ENCODE measurements at places on chromosomes 6 and 20.
A peak's percentile ranks its signal among the peaks of the same experiment; 100 is the strongest.

DNA sequence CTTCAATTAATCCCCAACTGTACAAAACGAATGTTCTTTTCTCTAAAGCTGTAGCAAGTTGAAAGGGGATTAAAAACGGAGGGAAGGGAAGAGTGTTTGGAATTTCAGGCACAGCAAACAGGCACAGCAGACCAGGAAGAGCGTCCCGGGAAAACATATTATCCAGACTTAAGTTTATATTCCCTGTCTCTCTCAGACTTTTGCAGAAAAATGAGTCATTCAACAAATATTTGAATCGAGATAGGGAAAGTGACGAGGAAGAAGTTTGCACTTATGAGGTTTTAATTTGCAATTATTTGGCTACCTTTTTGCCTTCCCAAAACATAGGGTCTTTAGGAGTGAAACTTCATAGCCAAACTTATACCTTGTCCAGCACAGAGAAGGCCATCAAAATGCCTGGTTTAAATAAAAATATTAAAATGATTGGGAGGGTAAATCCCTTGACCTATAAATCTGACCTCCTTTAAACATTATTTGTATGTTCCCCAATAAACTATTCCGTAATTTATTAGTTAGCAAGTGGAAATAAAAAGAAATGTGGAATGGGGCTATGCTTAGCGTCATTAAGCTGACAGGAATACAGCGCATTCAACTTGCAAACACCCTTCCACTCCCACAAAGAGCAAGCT lies 16.0 kb downstream of the HFE start:
- no peak for DNase-seq

GRCh38 chr6:7671076-7671475 lies 54.8 kb upstream of the BMP6 start:
- DNase-seq, result no peak

- DNase-seq, result no peak
Measured at GRCh38 chr6:43708860-43709653, 21.5 kb upstream of the MRPS18A start.

DNA sequence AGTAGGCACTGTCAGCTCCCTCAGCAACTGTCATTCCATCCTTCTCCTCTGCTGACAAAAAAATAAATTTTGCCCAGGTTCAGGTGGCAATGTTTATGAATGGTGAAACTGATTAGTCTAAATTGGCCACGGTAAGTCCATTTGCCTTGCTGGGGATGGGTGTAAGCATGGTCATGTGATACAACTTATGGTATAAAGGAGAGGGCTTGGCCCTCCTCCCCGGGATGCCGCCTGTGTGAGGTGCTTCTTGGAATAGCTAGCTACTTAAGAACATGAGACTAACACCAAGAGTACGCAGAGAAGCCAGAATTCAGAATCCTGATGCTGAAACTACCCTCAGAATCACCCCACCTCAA lies 94.4 kb upstream of the MAP7 start:
- no peak for DNase-seq

- no peak for DNase-seq
Measured at GRCh38 chr6:156599978-156600590, 177.1 kb upstream of the ARID1B start.

GRCh38 chr6:39886871-39887270 lies 47.4 kb downstream of the MOCS1 start:
- no peak for DNase-seq

- no peak for DNase-seq
Measured at GRCh38 chr6:148904896-148905870, 158.4 kb downstream of the UST start.

GRCh38 chr6:112032728-112033127 lies 21.2 kb upstream of the CCN6 start:
- no peak for DNase-seq

DNA sequence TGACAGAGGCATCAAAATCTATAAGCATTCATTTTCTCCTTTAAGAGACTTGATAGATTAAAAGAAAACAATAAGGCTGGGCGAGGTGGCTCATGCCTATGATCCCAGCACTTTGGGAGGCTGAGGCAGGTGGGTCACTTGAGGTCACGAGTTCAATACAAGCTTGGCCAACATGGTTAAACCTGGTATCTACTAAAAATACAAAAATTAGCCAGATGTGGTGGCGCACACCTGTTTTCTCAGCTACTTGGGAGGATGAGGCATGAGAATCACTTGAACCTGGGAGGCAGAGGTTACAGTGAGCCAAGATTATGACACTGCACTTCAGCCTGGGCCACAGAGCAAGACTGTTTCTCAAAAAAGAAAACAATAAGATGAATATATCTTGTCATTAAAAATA lies 39.3 kb upstream of the LOC128125822 start:
- no peak for DNase-seq

GRCh38 chr6:131103901-131104300 lies 31.4 kb upstream of the AKAP7 start:
- DNase-seq, result no peak

GRCh38 chr6:107786179-107786578 lies 37.9 kb downstream of the SCML4 start:
- DNase-seq, result no peak

- peak; percentile 27 for DNase-seq
Measured at GRCh38 chr6:20572940-20573339, 38.7 kb downstream of the CDKAL1 start.

GRCh38 chr20:6663104-6663503 lies 104.4 kb upstream of the BMP2 start:
- no peak for DNase-seq

DNA sequence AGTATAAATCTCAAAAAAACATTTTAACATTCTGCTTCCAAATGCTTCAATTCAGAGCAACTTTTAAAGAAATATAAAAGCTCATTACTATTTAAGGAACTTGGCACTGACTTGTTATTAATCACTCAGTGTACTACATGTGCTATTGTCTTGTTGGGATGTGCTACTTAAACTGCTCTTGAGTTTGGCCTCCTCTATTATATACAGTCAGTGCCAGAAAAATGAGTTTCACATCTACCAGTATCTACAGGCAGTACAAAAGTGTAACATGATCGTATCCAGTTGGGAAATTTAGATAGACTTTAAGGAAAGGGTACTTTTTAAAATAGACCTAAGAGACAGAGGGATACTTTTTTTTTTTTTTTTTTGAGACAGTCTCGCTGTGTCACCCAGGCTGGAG lies 627.3 kb upstream of the SLC35B3 start:
- no peak for DNase-seq

DNA sequence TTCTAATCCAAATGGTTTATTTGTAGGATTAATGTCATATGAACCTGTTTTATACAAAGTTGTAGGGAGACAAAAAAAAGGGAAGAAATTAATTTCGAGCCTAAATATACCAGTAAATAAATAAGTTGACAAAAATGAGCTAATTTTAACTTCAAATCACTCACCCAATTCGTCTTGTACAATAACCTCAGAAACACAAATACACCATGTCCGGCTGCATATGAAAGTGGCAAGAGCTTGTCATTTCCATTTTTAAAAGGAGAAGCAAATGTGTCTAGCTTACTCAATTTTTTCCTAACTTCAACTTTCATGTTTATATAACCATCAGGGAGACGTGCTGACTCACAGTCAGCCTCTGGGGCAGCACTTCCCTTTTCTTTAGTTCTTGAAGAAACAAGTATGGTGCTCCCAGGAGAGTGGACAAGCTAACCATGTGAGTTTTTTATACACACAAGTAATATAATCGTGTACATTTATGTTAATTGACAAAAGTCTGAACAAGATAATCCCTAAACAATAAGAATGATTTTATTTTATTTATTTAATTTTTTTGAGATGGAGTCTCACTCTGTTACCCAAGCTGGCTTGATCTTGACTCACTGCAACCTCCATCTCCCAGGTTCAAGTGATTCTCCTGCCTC lies 55.5 kb upstream of the SGK1 start:
- DNase-seq, result no peak

GRCh38 chr6:73644030-73644429 lies 9.8 kb downstream of the SLC17A5 start:
- no peak for DNase-seq

DNA sequence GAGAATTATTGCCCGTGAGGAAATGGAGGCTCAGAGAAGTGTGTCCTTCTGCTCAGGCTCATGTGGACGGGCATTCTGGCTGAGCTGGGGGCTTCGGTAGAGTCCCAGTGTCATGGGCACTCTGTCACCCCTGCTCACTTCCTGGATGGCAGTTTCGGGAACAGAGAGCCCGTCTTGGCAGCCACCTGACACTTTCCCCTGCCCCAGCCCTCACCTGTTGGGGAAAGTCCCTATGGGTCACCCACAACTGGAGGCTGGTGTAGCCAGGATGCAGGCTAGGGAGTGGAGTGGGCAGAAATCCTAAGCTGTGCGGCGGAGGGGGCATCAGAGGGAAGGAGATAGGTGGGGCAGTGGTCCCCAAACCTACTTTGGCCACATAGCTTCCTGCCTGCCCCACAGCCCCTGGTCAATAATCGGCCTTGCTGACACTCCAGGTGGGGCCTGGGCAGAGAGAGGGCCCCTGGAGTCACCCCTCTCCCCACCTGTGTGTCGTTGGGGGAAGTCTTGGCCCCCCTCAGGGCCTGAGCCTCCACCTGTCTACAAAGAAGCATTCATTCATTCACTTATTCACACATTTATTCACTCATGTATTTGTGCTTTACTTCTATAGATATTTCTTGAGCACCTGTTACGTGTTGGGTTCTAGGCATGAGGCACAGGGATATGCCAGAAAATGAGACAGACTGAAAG lies 40.5 kb downstream of the SNAI1 start:
- DNase-seq, result no peak

GRCh38 chr6:85353012-85353411 lies 96.9 kb upstream of the NT5E start:
- DNase-seq, result no peak

DNA sequence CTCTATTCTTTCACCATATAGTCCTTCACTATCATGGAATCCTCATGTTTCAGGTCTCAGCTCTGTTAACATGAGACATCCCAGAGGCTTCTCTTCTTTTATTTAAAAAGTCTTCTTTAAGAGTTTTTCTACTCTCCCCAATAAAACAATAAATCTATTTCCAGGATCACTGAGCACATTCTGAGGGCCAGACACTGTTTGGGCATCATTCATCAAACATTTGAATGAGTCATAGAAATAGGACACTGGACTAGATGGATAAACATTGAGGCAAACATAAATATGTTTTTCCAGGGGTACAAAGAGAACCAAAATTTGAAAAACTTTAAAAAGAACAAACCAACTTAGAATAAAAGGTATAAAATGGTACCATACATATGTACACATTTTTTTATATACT lies 554.4 kb downstream of the KIF16B start:
- DNase-seq, result no peak

DNA sequence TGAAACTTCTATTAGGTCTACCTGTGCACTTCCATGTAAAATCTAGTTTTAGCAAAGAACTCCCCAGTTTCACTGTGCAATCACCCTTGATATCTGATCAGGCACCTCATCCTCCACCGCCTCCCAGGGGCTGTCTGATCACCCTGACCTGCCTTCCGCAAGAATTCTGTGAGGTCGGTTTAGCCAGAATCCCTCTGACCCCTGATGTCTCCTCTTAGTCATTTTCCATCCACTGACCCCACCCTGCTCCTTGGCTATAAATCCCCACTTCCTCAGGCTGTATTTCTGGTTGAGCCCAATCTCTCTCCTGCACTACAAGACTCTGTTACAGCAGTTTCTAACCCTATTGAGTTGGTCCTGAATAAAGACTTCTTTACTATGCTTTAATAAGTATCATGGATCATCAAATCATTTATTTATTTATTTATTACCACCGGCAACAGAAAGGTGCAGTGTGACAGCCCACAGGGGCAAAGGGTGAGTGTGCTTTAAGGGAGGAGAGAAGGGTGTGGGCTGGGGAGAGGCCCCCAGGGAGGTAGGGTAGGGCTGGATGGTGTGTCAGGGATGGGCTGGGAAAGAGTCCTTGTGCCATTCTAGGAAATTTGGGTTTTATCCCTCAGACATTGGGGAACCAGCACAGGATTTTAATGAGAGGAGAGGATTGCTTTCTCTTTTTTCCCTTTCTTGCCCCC lies 11.2 kb upstream of the SERPINB6 start:
- DNase-seq, result no peak

DNA sequence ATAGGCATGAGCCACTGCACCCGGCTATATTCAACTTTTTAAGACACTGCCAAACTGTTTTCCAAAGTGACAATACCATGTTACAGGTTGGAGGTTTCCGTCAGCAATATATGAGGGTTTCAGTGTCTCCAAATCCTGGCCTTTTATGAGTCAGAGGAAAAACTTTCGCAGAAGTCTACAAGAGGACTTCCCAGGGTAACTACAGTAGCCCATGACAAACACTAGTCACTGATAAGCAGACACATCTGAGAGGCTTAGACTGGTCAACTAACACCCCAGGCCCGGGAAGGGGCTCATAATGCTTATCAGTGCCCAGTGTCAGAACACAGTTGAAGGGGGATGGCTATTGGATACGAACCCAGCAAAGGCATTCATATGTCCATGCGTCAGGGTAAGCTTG lies 85.4 kb downstream of the SOX4 start:
- DNase-seq, result no peak

- no peak for DNase-seq
Measured at GRCh38 chr6:167770291-167770955, 56.3 kb upstream of the AFDN start.

DNA sequence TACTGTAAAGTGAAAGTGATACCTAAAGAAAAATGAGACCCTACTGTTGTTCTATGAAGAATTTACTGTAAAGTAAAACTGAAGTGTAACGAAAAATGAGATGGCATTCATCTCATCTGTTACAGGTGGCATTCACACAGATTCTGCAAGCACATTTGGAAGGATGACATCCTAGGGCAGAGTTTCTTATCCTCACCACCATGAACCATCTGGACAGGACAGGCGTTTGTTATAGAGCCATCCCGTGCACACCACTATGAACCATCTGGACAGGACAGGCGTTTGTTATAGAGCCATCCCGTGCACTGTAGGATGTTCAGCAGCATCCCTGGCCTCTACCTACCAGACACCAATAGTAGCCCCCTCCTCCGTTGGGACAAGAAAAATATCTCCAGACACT lies 294.8 kb downstream of the GMDS start:
- no peak for DNase-seq

- no peak for DNase-seq
Measured at GRCh38 chr6:12289365-12289919, 719 bp upstream of the EDN1 start.

DNA sequence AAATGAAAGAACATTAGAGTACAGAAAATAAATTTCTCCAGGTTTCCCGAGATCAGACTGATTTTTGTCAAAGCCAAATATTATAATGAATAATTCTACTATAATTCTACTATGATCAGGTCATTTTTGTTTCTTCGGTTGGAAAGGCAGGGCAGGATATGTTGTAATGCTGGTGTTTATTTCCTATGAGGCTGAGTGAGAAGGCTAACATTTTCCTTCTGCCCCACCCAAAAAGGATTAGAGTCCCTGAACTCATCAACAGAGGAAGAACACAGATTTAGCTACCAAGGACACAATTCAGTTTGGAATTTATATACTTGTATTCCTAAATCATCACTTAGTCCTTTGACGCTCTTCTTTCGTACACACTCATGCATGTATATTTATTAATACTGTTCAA lies 318.9 kb downstream of the SYNE1 start:
- DNase-seq, result no peak
